Stimulated activated CD4-positive, alpha-beta T cell treated with anti-CD3 and anti-CD28 coated beads, Interleukin-1b, Interleukin-23, amount 100 ng/mL, for 1 hour (primary cell): ENCODE measurements at places on chromosomes 7 and 10.

DNA sequence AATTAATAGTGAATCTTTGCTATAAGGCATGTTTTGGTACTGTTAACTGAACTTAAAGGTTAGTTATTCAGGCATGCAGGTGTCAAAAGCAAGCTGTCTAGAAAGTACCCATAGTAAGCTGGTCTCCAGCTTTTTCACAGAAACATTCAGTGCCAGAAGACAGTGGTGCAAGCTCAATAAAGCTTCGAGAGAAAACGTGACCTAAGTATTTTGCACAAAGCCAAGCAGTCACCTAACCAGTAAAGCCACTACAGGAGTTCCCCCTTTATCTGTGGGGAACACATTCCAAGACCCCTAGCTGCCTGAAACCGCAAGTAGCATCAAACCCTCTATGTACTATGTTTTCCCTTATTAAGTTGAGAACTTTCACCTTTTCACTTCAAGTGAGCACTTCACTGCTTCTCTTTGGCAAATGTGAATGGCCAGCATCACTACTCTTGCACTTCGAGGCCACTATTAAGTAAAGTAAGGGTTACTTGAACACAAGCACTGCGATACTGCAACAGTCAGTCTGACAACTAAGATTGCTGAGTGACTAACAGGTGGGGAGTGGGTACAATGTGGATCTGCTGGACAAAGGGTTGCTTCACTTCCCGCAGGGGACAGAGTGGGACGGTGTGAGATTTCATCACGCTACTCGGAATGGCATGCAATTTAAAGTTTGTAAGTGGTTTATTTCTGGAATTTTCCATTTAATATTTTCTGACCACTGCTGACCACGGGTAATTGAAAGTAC, 253.8 kb upstream of the YAE1 start:
- DNase-seq, result no peak

- DNase-seq, result no peak
Observed at GRCh38 chr7:80480566-80480965, 31.3 kb downstream of the GNAT3 start.

GRCh38 chr10:89468191-89468965, 54.0 kb downstream of the IFIT5 start:
- no peak for DNase-seq

- DNase-seq, result no peak
Observed at GRCh38 chr10:74930965-74931364, 104.6 kb downstream of the KAT6B start.

DNA sequence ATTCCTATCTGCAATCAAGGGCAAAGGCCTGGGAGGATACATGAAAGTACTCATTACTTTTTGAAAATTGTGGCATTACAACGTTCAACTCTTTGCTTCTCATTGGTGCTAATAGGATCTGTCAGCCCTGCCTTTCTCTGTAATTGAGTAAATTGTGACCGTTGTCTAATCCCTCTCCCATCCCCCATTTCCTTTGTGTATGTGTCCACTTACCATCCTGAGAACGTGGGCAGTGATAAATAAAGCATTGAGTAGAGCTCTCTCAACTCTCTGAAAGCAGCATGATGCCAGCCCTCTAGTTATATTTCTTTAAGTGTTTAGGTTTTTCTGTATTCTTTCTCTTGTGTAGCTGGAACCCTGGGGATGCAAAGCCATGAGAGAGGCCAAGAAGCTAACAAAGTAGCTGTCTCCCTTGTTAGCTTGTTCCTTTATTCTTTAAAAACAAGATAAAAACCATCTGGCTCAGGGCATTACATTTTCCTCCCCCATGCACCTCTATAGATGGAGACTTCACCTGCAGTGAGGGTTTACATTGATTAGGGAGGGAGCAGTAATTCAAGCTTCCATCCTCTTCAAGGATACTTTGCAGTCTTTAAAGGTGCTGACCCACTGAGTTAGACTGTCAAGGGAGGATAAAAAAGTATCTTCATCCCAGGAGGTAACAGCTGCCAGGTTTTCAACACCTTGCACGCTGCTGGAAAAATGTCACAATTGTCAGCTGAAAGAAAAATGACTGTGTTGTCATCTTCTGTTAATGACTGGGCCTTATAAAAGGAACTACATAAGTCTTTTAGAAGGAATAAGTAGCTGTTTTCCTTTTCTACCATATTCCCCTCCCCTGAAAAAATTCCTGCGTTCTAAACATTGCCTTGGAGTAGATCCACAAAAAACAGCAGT, 112.3 kb downstream of the BTRC start:
- DNase-seq, result no peak

DNA sequence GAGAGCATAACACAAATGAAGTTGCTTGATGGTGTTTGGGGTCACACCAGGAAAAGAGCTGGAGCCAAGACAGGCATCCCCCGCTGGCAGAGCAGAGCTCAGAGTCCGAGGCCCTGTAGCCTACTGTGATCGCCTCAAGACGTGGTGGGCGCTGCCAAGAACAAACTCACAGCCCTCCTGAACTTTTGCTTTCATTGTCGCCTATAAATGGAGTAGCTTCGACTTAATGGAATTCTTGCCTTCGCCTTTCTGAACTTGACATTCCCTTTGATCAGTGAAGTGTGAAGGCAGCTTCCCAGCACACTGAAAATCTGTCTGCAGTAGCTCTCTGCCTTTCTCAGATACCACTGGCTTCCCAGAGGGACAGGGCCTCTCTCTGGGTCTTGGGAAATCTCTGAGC, 21.3 kb downstream of the CPXM2 start:
- no peak for DNase-seq

GRCh38 chr7:26426096-26426495, 134.4 kb downstream of the SNX10 start:
- DNase-seq, result no peak
